ENCODE measurements at places on chromosomes 2 and 18.

GRCh38 chr18:56711708-56712445 is 60.7 kb downstream of the WDR7 start:
- no peak for DNase-seq

- no peak for DNase-seq
Observed at GRCh38 chr2:224561234-224562005, 23.7 kb downstream of the CUL3 start.

- DNase-seq: no peak
Observed at GRCh38 chr2:219178377-219179175, 501 bp downstream of the RETREG2 start.

- no peak for DNase-seq
Observed at GRCh38 chr2:69382547-69382946, 4.5 kb downstream of the GFPT1 start.

- DNase-seq: no peak
Observed at GRCh38 chr18:10002280-10002679, 88.5 kb downstream of the VAPA start.

DNA sequence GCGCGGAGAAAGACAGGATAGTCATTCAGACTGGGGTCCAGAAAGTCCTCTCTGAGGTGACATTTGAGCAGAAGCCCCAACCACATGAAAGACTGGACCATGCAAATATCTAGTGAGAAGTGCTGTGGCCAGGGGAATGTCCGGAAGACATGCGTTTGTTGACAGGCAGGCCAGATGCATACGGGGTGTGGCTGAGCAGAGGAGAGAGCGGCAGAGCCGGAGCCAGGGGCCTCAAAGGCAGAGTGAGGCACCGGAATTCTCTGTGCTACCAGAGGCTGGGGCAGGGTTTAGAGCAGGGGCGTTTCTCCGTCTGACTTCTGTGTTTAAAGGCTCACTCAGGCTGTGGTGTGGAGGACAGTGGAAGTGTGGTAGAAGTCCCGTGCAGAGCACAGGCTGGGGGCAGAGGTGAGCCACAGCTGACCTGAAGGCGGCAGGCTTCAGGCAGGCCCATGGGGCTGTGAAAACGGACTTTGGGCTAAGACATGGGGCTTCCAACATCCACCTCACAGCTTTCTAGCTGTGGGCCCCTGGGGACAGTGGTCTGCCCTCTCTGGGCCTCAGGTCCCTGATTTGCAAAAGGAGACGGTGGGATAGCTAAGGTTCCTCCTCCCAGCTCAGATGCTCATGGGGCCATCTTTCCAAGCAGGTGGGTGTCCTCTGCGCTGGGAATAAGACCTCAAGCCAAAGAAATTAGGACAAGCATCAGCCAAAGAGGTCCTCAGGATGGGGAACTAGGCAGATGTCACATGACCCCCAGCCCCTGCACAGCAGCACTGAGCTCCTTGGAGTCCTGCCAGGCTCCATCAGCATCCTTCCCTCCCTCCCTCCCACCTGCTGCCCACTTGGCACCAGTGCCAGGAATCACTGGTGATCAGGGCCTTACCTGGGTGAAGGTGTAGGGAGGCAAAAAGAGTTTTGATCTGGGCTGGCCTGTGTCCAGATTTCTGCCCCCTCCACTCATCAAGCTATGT is 11.2 kb downstream of the RUFY4 start:
- no peak for DNase-seq

- no peak for DNase-seq
Observed at GRCh38 chr2:241686324-241686649, 328 bp downstream of the DTYMK start.

GRCh38 chr18:8501044-8501443 is 108.2 kb upstream of the RAB12 start:
- DNase-seq: no peak

GRCh38 chr2:240915526-240916341 is 9.6 kb downstream of the CROCC2 start:
- no peak for DNase-seq

Measured in cortex of kidney (tissue), 1 donor.